ENCODE measurements at places on chromosomes 12 and 14. TPM values are rescaled to one million over a fixed set of nuclear protein-coding genes. Genes with fewer than 3 reads are reported as not detected.

DNA sequence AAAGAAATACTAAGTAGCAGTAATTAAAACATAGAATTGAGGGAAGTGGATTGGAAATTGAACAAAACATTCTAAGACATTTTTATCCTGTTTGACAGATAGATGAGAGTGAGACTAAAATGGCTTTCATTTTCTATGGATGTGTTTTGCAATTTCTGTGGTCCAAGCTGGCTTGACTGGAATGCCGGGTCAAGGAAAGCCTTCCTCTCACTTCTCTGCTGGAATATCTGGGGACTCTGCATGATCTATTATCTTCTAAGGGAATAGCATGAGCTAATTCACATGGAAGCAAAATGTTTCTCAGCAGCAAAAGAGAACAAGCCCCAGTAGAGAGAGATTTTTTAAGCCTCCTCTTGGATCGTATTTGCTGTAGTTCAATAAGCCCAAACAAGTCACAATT, 407.9 kb upstream of the ATXN7L3B start:
- DNase-seq, result no peak

DNA sequence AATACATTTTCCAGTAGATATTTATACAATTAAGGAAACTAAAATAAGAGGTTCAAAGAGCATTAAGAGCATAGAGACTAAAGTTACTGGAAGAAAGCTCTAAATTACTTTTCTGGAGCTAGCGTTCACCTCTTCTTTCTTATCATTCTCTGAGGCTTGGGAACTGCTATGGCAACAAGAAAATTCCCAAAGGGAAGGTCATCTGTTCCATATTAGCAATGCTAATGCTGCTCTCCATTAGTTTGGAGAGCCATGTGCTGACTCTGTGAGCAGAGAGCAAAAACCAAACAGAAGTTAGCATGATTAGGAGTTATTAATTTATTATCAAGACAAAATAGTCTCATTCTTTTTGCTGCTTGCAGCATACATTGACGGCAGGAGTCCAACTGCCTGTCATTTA, 143.1 kb upstream of the SLC16A7 start:
- no peak for DNase-seq

DNA sequence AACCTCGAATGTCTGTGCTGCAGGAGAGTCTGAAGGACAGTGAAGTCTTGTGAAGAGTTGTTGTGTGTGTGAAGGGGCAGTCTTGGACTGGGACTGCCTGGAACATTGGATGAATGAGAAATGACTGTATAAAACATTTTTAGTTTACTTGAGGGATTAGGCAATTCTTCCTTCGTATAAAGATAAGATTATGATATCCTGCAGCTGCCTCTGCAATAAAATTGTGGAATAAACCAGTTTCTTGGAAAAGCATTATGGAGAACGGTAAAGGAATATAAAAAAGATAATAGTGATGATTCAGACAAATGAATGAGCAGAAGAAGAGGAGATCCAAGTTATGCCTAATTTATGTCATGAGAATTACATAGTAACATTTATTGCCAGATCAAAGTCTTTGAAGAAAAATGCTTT, 30.9 kb upstream of the LUM start:
- no peak for DNase-seq

DNA sequence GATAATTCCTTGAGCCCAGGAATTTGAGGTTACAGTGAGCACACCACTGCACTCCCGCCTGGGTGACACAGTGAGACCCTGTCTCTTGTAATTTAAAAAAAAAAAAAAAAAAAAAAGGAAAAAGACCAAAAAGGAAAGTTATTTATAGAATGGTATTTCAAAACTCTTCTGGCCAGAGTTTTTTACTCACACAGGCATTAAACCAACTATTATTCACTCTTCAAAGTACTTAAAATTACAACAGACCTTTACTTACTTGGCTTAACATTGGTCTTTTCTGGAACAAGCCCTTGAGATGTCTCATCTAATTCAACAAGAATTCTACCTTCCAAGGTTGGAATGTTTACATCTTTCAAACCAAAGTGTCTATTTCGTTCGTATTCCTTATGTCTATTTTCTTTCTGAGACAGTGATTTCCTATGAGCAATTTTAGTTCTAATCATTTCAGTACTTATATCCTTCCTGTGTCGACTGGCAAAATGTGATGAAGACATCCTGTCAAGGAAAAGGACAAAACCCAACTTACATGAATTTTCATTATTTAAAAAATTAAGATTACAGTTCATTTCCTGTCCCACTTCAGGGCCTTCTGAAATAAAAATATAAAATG, 2.6 kb downstream of the DLGAP5 start:
- DNase-seq, result no peak

- DNase-seq, result peak; percentile 88
Observed at GRCh38 chr14:104436047-104436591, 143.4 kb upstream of the C14orf180 start.

GRCh38 chr12:76402259-76402658, 54.0 kb upstream of the BBS10 start:
- DNase-seq, result no peak

- no peak for DNase-seq
Observed at GRCh38 chr12:1635301-1636095, 6.5 kb downstream of the WNT5B start.

Gene RNF31
- 60.0 TPM for total RNA-seq

Gene PIK3C2G
- 0.13 TPM for total RNA-seq

Gene DERA
- total RNA-seq, result 34.2 TPM

Gene REM2
- total RNA-seq, result 0.39 TPM

Gene FAR2
- total RNA-seq, result 14.2 TPM

All from mesenteric fat pad (tissue), 1 donor.